Stimulated activated CD4-positive, alpha-beta T cell treated with anti-CD3 and anti-CD28 coated beads, Interleukin-4, amount 100 ng/mL, for 48 hours (primary cell): ENCODE measurements at places on chromosomes 2 and 18.

GRCh38 chr2:69625078-69625795 lies 18.3 kb downstream of the AAK1 start:
- DNase-seq = no peak

DNA sequence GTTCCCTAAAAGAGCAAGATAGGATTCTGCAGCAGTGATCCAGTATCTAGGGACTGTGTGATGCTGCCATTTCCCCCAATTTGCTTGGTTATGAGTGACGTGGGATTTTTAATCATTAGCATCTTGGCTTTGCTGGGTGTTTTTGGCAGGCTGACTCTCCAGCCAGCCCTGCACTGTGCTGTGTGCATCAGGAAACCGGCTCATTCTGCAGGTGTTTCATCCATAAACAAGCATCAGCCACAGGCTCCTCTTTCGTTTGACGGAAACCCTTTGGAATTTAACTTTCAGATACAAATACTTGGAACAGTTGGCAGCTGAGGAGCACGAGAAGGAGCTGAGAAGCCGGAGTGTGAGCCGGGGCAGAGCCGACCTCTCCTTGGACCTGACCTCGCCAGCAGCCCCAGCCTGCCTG lies 135.9 kb downstream of the TPGS2 start:
- no peak for DNase-seq

- no peak for DNase-seq
Observed at GRCh38 chr2:7758073-7758759, 841.0 kb downstream of the RNF144A start.

GRCh38 chr2:197705912-197706838 lies 1.0 kb downstream of the MARS2 start:
- peak; percentile 25 for DNase-seq

DNA sequence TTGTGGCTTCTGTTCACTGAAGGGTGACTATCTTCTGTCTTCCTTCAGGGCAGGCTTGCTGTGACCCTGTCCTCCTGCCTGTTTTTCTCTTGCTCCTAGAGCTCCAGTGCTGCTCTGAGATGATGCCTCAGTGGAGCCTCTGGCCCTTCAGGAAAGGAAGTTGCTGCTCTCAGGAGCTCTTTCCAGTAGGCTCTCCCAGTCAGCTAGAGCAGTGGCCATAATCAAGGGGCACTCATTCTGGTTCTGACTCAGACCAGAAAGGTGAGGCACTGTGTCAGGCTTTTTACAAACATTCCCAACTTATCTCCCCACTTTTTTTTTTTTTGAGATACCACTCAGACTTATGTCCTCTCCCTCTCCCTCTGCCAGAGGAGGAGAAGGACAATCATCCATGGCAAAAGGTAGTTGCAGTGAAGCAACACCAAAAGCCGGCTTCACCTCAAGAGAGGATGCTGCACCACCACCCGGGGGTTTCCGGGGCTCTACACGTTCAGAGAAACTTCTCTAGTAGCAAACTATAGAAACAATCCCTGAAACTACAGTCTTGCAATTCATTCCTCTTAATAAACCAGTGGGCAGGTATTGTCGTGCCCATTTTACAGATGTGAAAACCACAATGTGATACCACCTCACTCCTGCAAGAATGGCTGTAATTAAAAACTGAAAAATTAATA lies 115.4 kb downstream of the ACTR3 start:
- DNase-seq = no peak

GRCh38 chr2:145067549-145068030 lies 547.7 kb upstream of the ZEB2 start:
- DNase-seq = no peak

DNA sequence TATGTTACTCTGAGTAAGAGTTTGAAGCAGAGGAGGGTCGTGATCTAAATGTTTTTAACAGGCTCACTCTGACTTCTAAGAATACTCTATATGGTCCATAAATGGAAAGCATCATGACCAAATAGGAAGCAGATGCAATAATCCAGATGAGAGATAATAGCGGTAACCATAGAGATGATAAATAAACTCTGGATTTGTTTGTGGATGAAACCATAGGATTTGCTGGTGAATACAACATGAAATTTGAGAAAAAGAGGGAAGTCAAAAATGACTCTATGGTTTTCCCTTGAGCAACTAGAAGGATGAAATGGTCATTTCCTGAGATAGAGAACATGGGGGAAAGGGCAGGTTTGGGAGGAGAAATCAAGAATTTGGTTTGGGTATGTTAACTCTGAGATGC lies 3.9 kb downstream of the HEATR5B start:
- DNase-seq = no peak

GRCh38 chr18:52408800-52409302 lies 68.9 kb downstream of the DCC start:
- DNase-seq = no peak
